Spleen (tissue), 13 donors: ENCODE measurements at places on chromosomes 1 and 21.

DNA sequence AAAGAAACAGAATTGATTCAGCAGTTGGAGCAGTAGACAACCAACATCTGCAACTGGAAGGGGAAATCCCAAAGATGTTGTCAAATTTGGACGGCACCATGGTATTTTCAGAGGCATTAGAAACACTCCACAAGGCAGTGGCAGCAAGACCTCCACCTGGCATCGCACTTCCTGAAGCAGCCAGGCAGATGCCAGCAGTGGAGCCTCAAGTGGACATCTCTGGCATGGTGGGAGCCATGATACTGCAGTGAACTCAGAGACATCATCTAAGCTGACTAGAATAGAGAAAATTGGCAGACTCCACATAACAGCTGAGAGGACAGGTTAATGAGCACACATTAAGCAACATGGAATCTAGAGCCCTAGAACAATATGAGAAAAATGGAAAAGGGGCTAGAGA is 33.9 kb upstream of the RGS8 start:
- no peak for DNase-seq

DNA sequence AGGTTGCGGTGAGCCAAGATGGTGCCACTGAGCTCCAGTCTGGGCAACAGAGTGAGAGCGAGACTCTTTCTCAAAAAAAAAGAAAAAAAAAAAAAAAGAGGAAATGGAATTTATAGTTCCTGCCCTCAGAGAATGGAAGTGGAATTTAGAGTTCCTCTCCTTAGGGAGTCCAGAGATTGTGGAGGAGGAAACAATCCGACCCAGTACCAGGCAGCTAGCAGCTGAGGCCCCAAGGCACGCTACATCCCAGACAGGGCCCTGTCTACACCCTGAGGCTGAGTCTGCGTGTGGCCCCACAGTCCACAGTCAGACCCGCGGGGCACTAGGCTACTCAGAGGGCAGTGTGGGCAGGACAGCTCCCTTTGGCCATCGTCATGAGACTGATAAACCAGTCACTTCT is 1.9 kb upstream of the MFN2 start:
- no peak for DNase-seq

DNA sequence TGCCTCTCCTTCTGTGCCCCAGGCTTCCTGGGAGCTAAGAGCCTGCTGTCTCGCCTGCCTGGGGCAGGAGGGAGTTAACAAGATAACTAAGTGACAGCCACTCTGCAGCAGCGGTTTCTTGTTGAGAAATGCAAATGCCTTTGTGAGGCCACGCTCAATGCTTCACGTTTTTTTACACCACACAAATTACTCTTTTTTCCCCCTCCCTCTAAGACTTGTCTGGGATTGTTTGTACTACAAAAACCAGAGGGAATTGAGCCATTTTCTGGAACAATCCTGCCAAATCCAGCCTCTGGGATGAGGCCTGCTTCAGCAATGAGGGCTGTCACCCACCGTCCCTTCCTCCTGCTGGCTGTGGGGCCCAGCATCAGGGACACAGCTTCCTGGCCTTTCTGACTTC is 119.6 kb downstream of the ACTL8 start:
- peak; percentile 33 for DNase-seq

DNA sequence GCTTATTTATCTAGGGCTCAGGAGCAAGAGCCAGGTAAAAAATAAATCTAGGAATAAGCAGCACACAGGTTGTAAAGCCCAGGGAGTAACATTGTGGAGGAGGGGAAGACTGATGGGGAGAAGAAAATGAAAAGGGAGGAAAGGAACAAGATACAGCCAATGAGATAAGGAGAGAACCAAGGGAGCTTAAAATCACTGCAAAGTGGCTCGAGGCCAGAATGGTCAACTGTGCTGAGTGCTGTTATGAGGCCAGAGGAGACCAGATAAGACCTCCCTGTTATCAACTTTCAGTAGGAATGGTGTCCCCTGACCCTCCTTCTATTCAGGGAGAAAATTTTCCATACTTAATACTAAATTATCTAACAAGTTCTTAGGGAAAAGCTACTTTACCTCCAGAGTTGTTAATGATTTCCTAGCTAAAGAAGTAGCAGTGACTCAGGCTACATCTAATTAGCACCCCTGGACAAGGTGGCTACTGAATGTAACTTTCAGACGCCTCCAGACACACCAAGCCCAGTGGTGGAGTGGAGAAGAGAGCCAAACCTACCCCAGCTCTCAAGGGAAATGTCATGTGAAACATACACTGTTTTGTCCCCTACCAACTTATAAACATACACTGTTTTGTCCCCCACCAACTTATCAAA is 25.5 kb downstream of the ENAH start:
- no peak for DNase-seq

DNA sequence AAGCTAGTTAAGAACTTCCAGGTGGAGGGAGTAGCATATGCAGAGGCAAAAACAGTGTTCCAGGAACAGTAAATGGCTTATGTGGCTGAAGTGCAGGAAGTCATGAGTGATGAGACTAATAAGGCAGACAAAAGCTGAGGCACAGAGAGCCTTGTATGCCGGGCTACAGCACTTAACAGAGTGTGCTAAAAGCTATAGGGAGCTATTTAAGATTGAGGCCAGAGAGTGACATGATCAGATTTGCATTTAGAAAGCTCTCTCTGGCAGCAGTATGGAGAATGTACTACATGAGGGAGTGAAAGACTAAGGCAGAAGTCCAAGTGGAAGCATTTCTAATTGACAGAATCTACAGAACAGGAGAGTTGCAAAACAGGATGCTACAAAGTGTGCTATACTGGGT is 38.6 kb downstream of the WASF2 start:
- no peak for DNase-seq

DNA sequence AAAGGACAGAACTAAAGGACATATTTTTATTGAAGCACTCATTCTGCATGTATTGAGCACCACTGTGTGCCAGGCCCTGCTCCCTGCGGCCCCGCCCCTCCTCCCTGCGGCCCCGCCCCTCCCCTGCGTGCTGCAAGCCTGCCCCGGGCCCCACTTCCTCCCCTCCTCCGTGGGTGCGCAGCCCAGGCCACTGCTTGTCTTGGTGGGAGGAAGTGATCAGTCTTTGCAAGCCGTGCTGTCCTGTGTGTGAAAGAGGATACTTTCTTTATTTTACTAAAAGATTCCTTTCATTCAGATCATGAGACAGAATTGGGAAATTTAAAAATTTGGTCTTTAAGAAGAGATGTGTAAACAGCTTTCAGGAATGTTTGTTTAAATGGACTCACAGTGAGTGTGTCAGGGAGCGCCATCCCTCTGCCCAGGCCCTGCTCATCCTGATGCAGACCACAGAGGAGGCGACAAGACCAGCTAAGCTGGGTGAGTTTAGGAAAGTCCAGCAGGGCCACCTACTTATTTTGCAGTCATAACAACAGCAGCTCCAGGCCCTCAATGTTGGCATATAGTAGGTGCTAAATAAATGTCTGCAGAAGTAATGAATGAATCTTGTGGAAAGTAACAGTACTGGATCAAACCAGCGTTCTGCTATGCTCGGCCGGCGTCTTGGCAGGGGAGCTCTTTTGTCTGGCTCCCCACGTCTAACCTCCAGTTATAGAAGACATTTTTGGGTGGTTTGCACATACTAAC is 88.3 kb upstream of the SELENON start:
- peak; percentile 90 for DNase-seq

DNA sequence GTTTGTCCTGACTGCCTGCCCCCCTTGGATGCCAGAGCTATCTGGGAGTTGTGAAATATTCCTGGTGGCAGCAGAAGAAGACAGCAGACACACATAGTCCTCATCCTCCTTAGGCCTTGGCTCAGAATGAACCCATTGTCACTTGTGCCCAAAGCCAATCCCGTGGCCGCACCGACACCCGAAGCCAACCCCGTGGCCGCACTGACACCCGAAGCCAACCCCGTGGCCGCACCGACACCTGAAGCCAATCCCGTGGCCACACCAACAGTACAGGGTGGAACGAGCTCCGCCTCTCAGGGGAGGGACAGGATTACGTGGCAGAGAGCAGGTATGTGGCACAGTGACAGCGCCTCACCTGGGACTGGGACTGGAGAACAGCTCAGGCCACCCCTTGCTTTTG is 186.7 kb downstream of the PRDM16 start:
- DNase-seq, result no peak

GRCh38 chr1:169012416-169012815 is 94.1 kb upstream of the ATP1B1 start:
- DNase-seq, result no peak

DNA sequence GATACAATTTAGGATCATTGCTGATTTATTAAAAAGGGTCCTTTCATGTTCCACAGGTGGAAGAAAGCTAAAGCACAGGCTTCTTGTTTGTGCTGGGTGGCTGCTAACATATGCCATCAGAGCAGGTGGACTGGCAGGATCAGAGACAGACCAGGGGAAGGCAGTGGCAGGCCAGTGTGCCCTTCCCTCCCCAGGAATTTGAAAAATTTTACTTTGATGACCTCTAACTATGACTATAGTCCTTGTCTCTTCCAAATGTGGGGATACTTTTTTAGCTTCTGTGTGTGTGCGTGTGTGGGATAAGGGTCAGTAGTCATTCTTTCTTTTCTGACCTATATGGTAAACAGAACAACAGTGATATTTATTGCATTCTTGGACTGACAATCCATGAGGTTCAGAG is 49.9 kb downstream of the LHX9 start:
- DNase-seq, result no peak

DNA sequence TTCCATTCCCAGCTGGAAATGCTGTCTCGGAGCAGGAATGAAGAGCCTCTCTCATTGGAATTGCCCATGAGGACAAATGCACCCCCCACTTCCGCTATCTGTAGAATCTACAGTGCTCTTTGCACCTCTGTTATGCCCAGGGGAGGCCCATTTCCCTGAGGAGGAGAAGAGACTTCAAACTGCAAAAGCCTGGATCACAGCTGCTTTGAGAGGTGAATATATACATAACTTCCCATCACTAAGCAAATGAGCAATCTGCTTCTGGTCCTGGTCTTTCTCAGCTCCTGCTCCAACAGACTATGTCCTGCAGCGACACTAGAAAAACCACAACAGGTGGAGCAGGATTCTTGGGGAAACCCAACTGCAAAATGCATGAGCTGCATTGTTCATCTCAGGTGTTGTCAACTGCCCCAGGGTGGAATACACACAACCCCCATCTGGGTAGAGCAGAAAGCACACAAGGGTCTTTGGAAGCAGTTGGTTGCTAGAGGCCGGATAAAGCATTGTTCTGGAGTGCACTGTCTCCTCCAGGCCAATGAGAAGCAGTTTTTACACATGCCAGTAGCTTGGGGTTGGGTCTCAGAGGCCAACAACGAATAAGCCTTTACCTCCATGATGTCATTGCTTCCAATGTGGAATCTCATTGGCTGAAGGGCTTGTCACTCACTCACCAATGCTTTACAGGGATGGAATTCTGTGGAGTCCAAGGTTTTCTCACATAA is 67.7 kb upstream of the RAB4A start:
- no peak for DNase-seq

GRCh38 chr1:56229186-56229585 is 350.2 kb downstream of the PLPP3 start:
- no peak for DNase-seq

GRCh38 chr1:100506217-100506616 is 31.7 kb upstream of the GPR88 start:
- DNase-seq, result no peak

DNA sequence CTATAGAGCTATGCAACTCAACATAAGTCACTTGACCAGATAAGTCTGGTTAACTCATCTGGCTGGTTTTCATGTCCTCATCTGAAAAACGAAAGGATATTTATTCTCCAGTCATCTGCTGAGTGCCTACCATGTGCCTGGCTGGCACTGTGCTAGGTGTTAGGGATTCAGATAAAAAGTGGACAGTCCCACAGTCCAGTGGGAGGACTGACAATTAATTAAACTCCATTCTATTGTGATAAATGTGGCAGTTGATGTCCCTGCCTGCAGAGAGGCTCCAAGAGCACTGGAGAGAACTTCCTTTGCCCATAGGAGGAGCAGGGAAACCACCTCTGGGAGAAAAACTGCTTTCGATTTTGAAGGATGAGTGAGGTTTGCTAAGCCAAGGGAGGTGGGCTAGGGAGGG is 5.4 kb downstream of the NUAK2 start:
- DNase-seq, result no peak

DNA sequence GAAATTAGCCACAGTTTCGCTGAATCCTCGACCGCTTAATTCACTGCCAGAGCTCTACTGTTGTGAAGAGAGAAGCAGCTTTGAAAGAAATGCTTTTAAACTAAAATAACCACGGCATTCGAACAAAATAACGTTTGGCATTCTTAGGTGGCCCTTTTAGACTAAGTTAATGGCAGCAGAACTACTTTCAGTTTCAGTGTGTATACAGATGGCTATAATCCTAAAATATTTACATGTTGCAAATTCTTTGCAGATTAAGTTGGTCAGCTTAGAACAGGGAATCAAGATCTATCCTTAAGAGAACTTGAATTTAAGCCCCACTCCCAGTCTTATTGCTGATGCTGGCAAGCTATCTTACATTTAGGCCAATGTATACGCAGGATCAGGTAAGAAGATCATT is 62.7 kb downstream of the ADSS2 start:
- DNase-seq, result no peak

DNA sequence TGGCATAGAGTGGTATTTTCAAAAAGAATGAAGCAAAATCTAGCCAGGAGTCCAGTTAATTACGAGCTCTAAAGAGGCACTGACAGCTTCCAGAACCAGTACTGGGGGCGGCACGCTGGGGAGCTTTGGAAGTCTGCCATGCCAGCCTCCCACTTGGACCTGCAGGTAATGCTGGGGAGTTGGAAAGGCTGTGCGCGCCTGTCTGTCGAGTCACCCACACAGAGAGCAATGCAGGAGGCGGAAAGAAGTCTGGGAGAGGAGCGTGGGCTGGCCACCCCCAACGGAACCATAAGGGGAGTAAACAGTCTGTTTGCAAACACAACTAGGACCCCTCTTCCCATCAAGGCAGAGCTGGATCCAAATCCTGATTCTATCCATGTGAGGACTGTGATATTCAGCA is 84.5 kb downstream of the BEND5 start:
- DNase-seq, result no peak

DNA sequence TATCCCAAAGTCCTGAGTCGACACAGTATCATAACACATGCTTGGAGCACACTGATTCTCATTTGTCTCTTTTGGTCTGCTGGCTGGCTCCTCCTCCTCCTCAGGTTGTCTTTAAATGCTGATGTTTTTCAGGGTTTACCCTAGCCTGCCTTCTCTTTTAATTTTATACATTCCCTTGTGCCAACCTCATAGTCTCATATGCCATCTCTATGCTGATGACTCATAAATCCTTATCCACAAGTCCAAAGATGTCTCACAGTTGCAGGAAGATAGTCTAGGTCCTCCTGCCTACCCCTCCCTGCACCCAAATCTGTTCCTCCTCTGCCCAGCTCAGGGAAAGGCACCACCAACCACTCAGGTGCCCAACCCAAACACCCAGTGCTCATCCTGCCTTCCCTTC is 108.3 kb downstream of the SIPA1L2 start:
- DNase-seq, result no peak
